Vagina (tissue), 2 donors: ENCODE measurements at places on chromosomes 13 and 19. TPM values are rescaled to one million over a fixed set of nuclear protein-coding genes. Genes with fewer than 3 reads are reported as not detected.

NLRP11 gene
- not detected for total RNA-seq

ZNF556 gene
- total RNA-seq, result not detected

PDE4A gene
- total RNA-seq, result 16.7 TPM

DACT3 gene
- 13.8 TPM for total RNA-seq

ATP1A3 gene
- 4.7 TPM for total RNA-seq

ZIK1 gene
- 4.4 TPM for total RNA-seq

LGI4 gene
- total RNA-seq, result 32.9 TPM

ATP8B3 gene
- total RNA-seq, result 3.2 TPM
